ENCODE measurements at places on chromosomes 6 and 20.

DNA sequence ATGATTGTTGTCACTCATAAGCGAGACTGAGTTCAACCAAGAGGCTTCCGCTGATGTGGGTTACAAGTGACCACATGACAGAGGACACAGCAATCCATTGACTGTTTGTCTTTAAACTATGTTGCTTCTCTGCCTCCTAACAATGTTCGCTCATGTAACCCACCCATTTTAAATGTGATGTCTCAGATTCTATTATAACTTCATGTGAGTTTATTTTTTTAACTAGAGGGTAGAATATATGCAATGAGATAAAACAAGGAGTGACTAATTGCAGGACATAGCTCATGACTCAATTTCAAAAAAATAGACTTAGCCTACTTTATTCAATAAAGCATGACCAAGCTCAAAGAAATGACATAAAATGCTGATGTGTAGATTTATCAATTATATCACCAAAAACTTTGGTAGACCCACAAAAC, 119.2 kb upstream of the SASH1 start:
- DNase-seq = no peak

- no peak for DNase-seq
These were observed 20.1 kb downstream of the MRPS18A start for GRCh38 chr6:43667245-43668150.

DNA sequence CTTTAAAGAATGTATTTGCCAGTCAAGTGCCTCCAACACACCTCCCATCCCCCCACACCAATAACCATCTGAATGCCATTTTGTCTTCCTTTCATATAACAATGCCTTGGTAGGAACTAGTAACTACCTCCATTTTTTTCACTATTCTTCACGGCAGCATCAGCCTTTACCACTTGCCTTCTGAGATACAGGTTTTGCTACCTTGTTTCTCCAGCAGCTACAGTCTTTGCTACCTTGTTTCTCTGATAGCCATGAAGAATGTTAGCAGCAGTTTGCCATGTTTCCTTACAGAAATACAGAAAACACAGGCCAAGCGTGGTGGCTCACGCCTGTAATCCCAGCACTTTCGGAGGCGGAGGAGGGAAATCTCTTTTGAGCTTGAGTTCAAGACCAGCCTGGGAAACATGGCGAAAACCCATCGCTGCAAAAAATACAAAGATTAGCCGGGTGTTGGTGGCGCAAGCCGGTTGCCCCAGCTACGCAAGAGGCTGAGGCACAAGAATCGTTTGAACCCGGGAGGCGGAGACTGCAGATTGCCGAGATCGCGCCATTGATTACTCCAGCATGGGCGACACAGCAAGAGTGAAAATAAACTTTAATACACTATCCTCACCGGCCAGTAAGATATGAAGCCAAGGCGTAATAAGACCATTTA, 100.9 kb downstream of the HFE start:
- no peak for DNase-seq

DNA sequence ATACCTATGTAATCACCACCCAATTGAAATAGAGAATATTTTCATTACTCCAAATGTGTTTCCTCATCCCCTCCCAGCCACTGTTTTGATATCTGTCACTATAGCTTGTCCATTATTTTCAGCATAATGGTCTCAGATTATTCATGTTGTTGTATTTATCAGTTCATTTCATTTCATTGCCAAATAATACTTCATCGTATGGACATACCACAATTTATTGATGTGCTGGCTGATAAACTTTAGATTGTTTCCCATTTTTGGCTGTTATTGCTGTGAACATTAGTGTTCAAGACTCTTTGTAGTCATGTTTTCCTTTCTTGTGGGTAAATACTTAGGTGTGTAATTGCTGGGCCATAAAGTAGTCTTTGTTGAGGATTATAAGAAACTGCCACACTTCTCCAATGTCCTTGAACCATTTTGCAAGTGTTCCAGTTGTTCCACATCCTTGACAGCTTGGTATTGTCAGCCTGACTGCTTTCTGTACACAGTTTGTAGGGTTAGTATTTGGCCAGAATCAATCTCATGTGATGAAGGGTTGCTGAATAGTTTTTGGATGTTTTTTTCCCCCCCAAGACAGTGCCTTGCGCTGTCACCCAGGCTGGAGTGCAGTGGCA, 44.3 kb downstream of the JARID2 start:
- no peak for DNase-seq

- DNase-seq = no peak
These were observed 3.7 kb downstream of the MAP3K4 start for GRCh38 chr6:160995271-160995670.

DNA sequence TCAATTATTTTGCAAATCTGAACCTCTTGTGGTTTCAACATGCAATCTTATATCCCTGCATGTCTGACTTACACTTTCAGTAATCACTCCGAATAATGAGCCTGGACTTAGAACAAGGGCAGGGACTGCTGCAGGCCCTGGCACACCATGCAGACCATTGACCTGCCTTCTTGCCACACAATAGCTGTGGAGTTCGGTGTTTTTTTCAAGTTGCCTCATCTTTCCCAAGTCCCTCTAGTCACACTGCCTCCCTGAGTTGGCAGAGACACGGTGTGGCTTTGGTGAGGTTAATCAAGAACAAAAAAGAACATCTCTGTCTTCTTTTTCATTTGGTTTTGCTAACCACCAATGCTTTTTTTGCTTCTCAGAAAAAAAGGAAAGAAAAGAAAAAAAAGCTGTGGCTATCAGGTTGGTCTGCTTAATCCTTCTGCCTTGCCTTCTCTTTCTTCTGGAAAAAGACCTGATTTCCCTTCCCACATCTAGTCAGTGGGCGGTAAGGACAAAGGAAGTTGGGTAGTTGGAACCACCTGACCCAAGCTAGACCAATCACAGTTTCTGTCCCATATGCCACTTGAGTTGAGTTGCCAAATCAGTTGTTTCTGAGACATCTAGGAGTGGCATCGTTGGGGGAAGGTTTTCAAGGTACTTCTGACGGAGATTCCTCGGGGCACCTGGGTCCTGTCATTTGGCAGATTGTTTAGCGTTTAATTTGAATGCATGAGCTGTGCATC, 55.9 kb upstream of the TASP1 start:
- DNase-seq = no peak

All from fibroblast of skin of left biceps (primary cell).